ENCODE measurements at places on chromosomes 4 and X.

DNA sequence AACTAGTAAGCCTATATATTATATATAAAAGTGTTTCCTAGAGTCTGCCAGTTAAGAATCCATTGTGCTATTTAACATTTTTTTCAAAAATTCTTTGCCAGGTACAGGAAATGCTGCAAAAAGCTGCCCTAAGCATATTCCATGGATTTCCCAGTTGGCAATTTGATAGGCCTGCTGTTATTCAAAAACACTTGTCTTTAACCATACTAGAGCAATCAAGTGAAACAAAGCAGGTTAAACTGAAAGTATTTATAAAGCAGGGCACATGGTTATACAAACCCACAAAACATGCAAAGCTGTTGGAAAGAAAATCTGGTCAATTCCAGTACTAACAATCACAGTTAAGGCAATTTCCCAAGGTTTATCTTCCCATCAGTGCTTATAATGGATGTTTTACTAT, 159.9 kb downstream of the UNC5C start:
- DNase-seq = no peak

- no peak for DNase-seq
Measured at GRCh38 chrX:3231766-3232165, 114.7 kb downstream of the MXRA5 start.

GRCh38 chr4:65420036-65420435, 250.3 kb downstream of the EPHA5 start:
- no peak for DNase-seq

- no peak for DNase-seq
Measured at GRCh38 chr4:85740431-85740861, 265.5 kb downstream of the ARHGAP24 start.

GRCh38 chrX:96436105-96436504, 248.5 kb upstream of the DIAPH2 start:
- no peak for DNase-seq

DNA sequence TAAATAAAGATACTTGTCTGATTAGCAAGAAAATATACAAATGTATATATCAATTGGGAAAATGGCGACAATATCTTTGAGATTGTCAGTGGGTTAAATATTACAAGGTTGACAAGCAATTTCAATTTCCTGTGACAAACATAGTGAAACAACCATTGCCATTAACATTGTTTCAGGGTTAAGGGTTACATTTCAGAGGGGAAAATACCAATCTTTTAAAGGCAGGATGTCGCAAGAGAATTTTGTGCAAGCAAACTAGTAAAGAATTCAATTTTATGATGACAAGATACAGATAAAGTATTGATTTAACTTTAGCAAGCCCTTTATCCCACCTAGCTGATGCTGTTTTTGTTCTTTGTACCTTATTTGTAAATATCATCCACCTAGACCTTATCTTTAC, 305.8 kb upstream of the GRIA3 start:
- DNase-seq = no peak

- DNase-seq = no peak
Measured at GRCh38 chr4:27429364-27429871, 568.8 kb downstream of the STIM2 start.

GRCh38 chr4:45453258-45453853, 670.5 kb downstream of the GABRG1 start:
- DNase-seq = no peak

DNA sequence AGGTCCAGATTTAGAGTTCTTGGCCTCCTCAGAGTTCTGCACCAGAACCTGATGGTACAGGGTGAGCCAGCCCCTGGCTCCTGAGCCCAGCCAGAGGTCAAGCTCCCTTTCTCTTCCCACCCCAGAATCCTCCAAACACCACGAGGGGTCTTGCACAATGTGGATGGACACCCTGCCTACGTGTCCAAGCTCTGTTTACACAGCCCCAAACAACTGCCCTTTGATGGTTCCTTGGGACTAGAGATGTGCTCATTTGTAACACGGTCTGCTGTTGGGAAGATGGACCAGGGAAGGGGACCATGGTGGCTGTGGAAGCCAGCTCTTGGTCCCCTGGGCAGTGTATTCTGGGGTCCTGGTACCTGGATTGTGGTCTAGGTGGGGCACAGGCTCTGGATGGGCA, 40.0 kb upstream of the RPS6KA3 start:
- DNase-seq = no peak

DNA sequence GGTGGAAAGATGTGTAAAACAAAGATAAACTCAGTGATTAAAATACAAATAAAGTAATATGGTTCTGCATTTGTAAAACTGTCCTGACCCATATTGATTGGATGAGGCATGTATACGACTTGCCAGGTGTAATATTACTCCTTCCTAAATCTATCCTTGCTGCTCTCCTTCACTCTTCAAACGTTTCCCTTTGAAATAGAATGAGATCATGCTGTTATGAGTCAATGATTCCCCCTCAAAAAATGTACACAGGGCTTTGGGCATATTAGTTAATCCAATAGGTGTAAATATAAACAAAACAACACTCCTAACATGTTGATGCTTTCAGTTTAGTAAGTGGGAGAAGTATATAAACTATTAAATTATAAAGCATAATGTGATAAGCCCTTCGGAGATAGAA, 117.4 kb upstream of the GPM6A start:
- DNase-seq = no peak

DNA sequence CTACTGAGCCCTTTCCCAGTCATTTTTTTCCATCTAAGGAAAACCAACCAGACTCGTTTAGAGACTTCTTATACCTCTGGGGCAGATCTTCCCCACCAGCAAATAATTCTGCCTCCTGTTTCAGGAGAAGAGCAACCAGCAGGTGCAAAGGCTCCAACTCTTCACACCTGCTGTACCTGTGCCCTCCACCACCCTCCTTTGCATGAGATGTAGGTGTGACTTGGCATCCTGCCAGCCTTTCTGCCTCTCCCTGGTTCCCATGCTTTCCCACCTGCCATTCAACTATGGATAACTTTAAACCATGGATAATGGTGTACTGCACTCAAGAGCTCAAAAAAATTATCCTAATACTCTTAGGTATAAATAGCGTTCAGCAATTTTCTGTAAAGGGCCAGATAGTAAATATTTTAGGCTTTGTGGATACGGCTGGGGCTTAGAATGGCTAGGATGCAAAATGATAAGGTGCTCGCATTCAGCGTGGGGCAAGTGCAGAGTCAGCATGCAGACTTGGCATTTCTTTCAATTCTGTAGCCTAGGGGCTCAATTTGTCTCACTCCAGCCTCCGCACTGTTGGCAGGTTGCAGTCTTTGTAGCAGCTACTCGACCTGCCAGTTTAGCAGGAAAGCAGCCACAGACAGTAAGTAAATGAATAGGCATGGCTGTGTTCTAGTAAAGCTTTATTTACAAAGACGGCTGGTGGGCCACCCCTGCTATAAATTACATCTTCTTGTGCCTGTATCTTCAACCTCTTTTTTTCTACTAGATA, 79.8 kb downstream of the HCCS start:
- DNase-seq = peak; percentile 52

GRCh38 chr4:38449506-38450174, 214.4 kb upstream of the KLF3 start:
- DNase-seq = no peak

DNA sequence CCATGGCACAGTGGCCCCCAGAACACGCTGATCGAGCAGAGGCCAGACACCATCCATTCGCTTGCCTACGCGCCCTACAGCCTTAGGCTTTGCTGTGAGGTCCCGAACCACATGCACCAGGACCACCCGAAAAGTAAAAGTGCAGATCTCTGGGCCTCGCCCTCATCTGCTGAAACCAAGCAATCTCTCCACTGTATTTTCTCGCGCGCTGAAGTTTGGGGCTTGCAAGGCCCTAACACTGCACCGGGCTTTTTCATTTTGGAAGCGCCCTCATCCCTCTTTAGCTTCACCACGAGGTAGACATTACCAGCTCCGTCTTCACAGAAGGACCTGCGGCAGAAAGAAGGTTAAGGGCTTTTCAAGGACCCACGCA, 21.2 kb downstream of the NKX3-2 start:
- no peak for DNase-seq

DNA sequence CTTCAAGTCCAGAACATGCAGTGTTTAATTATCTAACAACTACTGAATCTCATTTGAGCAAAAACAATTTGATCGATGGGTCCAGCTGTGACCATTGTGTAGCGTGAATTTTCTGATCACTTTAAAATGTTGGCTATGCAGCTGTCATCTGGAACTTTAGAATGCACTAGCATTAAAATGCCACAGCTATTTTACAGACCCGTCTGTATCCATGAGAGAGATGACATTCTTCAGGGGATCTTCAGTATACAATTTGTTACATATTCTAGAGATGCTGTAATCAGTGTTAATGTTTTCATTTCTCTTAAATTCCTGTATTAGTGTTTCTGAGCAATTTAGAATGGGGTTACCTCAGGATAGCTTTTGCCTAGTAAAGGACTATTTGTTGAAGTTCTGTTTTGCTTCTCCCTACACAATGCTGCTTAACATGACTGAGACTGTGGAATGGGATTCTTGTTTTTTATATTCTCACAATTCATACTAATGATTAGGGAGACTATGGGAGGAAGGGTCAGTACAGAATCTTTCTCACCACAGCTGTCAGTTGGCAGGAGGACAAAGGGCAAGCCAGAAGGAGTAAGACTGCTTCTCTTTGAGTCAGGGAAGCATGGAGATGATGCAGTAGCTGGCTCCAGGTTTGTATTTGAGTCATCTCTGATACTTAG, 13.2 kb upstream of the CTSO start:
- no peak for DNase-seq

DNA sequence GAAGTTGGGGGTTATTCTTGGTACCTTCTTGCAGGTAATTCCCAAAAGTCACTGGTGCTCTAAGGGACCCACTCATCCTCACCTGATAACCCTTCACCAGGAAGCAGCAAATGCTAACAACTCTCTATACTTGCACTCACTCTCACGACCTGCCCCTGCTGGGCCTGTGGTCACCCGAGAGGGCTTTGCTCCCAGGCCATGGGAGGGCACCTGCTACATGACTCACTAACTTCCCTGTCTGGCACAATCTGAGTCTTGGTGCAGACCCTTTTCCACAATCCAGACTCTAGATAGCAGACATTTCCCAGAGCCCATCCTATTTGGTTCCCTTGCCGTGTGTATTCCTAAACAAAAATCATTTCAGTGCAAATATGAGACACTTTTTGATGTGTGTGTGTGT, 403.8 kb upstream of the FAT1 start:
- DNase-seq = no peak

- no peak for DNase-seq
Measured at GRCh38 chr4:6226506-6226905, 26.2 kb upstream of the JAKMIP1 start.

All from NCI-H1436 treated with DMSO at 0.1 percent for 48 hours (cell line).